ENCODE measurements at places on chromosomes 1 and 21. TPM values are rescaled to one million over a fixed set of nuclear protein-coding genes. Genes with fewer than 3 reads are reported as not detected.

PTPRC gene
- 18.0 TPM for total RNA-seq

- DNase-seq, result no peak
Observed at GRCh38 chr1:201535046-201535918, 3.6 kb upstream of the NAV1 start.

GRCh38 chr21:39348355-39349210, at the start of gene HMGN1:
Gene HMGN1 (minus strand): TSS chr21:39349088. CDS start chr21:39348917, 171 bp downstream.
- DNase-seq, result peak; percentile 87

TGFBR3 gene
- total RNA-seq, result 89.7 TPM

DNA sequence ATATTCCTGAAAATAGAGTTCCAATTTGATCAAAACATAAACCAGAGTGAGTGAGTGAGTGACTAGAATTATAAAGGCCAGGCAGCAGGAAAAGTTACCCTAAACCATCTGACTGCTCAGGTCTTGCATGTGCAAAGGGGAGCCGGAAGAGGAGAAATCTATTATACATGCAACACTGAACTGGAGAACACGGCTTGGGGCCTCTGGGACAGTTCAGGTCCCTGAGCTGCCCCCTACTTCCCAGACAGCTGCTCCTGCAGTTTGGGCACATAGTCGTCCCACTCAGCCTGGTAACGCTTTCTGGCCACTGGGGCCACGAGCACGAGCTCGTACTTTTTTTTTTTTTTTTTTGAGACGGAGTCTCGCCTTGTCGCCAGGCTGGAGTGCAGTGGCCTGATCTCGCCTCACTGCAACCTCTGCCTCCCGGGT, 40.1 kb downstream of the PTPRC start:
- DNase-seq, result no peak

DNA sequence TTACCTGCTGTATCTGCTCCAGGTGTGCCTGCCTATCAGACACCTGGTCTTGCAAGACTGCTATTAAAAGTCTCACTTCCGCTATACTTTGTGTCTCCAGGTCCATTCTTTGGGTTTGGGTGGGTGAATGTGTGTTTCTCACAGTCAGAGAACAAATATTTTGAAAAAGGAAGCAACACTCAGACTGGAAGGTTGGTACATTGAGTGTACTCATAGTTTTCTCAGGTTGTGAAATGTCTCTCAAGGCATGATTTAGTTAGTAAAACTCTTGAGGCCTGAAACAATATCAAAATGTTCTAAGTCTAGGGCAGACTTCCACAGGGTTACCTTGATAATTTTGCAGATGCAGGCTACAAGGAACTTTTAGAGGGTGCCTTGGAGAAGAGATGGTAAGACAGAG, 429.9 kb upstream of the ZRANB2 start:
- no peak for DNase-seq

Data from mucosa of descending colon (tissue), 3 donors.